ENCODE measurements at places on chromosomes 7 and 10.

DNA sequence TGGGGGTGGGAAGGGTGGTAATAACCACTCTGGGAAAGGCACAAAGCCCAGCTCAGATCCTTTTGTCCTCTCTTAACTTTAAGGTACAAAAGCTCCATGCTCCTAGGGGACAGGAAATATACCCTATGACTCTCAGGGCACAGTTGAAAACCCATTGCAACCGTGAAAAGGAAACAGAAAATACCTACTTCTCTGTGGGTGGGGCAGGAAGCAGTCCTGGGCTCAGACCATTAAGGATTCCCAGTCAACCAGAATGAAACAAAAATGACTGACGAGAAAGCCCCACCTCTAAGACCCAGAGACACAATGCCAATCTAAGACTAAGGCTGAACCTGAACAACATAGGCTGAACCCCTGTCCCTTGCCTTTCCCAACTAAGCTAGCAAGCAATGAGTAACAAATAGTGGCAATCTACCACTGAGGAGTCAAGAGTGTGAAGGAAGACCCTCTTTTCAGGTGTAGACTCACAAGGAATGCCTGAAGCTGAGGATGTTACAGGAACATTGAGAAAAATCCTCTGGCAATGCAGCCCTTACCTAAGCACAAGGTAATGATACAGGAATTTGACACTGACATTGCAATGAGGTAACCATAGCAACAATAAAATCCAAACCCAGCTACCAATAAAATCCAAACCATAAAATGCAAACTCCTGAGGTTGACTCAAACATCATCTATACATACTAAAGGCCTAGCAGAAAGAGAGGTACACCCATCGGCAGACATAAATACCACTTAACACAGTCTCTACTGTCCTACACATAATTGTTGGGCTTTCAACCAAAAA, 380.1 kb downstream of the HPSE2 start:
- DNase-seq: no peak

DNA sequence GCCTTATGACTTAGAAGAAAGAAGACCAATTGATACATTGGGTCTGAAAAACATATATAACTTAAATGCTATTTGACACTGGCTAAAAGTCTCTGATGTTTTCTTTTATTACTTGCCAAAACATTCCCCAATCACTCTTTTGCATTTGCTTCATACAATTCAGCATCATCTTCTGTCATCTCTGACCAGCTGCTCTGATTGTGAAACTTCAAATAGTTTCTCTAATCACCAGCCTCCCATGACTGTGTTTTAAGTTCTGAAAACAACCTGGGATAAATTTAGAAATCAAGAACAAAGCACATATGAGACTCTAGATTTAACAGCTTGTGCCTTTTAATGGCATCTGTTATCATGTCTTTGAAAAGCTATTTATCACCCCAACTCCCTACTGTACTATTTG, 208.4 kb upstream of the KCND2 start:
- DNase-seq: no peak

- no peak for DNase-seq
Measured at GRCh38 chr10:124564881-124565280, 103.3 kb downstream of the LHPP start.

GRCh38 chr7:11170175-11170574, 196.5 kb downstream of the PHF14 start:
- DNase-seq: no peak

GRCh38 chr10:561721-562120, 127.7 kb downstream of the DIP2C start:
- no peak for DNase-seq

- DNase-seq: no peak
Measured at GRCh38 chr7:100003711-100004661, 11.4 kb upstream of the ZKSCAN1 start.

DNA sequence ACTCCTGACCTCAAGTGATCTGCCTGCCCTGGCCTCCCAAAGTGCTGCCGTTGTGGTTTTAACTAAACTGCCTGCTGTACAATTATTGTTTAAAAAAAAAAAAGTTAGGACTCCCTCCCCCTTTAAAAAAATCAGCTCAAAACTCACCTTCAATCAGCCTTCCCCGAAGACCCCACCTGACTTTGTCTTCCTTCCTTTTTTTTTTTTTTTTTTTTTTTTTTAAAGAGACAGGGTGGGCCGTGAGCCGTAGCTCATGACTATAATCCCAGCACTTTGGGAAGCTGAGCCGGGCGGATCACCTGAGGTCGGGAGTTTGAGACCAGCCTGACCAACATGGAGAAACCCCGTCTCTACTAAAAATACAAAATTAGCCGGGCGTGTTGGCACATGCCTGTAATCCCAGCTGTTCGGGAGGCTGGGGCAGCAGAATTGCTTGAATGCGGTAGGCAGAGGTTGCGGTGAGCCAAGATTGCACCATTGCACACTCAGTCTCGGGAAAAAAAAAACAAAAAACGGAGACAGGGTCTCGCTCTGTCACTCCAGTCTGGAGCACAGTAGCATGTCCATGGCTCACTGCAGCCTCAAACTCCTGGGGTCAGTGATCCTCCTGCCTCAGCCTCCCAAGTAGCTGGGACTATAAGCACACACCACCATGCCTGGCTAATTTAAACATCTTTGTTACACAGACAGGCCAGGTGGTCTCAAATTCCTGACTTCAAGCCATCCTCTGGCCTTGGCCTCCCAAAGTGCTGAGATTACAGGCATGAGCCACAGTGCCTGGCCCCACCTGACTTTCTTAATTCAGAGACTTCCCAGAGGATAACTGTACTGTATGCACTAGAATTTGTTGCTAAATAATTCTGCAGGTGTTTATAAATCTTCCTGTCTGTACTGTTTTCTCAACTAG, 3.2 kb downstream of the FIS1 start:
- no peak for DNase-seq

DNA sequence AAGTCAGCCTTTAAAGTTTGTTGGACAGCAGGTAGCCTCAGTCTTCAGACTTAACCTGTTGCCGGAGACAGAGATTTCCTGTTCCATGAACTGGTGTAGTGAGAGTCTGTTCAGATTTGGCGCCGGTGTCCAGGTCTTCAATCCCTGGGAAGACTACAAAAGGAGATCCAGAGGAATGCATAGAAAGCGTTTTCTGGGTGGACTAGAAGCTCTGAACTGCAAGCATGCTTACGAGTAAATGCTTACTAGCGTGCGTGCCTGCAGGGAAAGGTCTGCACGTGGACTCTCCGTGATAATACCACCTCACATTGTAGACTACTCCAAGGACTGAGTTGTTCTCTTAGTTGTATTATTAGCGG, 878 bp downstream of the GLRX3 start:
- no peak for DNase-seq

DNA sequence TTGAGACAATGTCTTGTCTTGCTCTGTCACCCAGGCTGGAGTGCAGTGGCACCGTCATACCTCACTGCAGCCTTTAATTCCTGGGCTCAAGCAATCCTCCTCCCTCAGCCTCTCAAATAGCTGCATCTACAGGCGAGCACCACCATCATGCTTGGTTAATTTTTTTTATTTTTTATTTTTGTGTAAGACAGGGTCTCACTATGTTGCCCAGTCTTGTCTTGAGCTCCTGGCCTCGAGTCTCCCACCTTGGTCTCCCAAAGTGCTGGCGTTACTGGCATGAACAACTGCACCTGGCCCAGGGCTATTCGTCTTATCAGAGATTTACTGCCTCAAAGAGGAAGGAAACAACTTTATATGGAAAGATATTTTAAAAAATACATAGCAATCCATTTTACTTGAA, 102.8 kb upstream of the NUPR2 start:
- no peak for DNase-seq

DNA sequence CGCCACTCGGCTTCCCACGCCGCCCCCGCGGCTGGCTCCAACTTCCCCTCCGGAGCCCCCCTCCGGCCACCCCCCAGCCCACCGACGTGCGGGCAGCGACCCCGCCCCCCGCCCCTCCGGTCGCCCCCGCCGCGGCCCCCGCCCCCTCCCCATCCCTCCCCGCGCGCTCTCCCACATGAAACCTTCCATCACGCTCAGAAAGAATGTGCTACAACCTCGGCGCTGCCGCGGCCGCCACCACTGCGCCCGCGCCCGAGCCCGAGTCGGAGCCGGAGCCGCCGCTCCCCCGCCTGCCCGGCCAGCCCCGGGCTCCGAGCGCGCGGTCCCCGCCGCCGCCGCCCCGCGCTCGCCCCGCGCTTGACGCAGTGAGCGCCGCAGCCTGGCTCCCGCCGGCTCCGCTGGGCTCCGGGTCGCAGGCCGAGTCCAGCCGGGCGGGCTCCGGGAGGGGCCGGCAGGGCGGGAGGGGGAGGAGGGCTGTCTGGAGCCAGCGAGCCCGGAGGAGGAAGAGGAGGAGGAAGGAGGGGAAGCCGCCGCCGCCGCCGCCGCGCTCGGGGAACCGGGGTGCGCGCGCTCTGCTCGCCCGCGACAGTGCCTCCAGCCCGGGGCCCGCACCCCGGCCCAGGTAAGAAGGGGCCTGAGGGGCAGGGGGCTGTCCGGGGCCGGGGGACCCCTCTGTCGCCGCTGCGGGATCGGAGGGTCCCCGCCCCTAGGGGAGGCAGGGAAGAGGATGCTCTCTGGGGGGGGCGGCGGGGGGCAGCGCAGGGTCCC, 4.3 kb upstream of the ELFN1 start:
- no peak for DNase-seq

GRCh38 chr10:115720121-115720520, 552.9 kb downstream of the GFRA1 start:
- DNase-seq: no peak

DNA sequence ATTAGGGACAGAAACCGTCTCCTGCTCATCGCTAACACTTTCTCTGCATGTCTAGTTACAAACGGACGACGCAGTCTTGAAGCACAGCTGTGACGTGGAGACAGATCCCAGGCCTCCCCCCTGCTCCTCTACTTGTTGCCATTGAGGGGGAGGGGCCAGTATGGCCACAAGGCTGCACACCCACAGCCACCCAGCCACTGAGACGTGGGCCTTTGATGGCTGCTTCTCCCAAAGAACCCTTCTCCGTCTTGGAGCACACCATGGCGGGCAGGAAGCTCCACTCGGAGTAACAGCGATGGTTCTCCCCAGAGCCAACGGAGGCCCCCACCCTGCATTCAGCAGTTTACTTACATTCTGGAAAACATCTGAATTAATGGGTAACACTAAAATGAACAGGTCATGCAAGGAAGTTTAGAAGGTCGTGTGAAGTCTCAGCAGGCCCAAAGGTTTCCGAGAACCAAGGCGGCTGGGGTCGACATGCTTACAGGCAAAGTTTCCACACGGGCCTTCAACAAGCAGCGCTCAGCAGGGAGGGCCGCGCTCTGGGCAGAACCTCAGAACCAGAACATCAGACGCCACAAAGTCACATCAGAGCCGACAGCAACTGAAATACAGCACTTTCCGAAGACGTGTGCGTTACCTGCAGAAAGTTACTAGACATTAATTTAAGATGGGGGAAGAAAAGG, 169.6 kb downstream of the DIP2C start:
- DNase-seq: no peak

- DNase-seq: no peak
Measured at GRCh38 chr10:50740293-50740648, 535 bp downstream of the ASAH2B start.

DNA sequence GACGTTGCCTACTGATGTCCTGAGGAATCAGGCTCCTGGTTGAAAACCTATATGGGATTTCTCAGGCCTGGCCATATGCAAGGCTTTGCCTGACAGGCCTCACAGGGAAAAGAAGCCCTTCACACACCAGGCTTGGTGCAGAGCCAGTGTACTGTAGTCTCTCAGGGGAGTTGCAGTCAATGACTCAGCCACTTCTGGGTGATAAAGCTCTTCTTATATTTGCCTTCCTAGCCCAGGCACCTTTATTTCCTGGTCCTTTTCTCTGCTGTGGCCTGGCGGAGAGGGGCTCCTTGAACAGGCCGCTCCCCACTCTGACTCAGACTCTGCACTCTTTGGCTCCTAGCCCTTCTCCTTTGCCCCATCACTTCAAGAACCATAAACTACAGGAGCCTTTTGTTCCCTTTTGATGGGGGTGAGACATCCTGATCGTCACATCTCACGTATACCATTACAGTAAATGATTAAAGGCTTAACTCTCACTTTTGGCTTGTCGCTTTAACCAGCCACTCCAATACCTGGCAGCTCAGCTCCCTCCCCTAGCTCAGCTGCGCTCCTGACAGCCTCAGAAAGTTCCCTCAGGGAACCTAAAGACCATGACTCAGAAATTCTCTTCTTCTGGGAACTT, 33.5 kb downstream of the DPY19L1 start:
- DNase-seq: no peak

- DNase-seq: no peak
Measured at GRCh38 chr7:112286250-112287086, 80.0 kb downstream of the ZNF277 start.

- DNase-seq: no peak
Measured at GRCh38 chr7:40232242-40232893, 97.6 kb downstream of the SUGCT start.

- DNase-seq: no peak
Measured at GRCh38 chr7:87056346-87056745, 3.1 kb downstream of the ELAPOR2 start.

- DNase-seq: no peak
Measured at GRCh38 chr10:125124115-125124487, 36.3 kb downstream of the CTBP2 start.

- no peak for DNase-seq
Measured at GRCh38 chr7:127988751-127989150, 42.5 kb downstream of the LRRC4 start.

- DNase-seq: no peak
Measured at GRCh38 chr10:49135575-49136313, 1.9 kb upstream of the FAM170B start.

- no peak for DNase-seq
Measured at GRCh38 chr7:115271332-115272235, 349.7 kb downstream of the MDFIC start.

GRCh38 chr7:130096243-130096827, 26.0 kb downstream of the KLHDC10 start:
- DNase-seq: no peak

DNA sequence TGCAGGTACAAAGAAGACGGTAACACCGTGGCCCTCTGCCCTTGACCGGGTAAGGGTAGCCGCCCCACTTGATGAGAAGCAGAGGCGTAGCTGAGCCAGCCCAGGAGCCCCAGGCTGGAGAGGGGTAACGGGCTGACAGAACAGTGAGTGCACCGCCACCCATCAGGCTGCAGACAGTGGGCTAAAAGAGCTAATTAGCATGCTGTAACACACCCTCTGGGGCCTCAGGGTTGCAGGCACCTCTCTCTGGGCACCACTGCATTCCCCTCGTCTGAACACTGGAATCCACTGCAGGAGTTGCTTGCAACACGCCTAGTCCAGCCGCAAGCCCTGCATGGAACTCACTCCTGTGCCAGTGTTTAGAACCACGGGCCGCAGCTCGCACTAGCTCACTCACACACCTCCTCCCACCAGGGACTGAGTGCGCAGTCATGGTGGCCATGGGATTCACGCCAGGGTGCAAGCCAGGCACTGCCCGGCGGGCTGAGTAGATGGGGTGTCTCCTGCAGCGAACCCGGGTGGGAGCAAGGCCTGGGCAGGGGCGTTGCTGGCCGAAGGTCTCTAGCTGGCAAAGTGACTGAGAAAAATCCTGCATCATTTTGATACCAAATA, 36.1 kb downstream of the AGMO start:
- DNase-seq: no peak
